ENCODE measurements at places on chromosomes 7 and 10.

DNA sequence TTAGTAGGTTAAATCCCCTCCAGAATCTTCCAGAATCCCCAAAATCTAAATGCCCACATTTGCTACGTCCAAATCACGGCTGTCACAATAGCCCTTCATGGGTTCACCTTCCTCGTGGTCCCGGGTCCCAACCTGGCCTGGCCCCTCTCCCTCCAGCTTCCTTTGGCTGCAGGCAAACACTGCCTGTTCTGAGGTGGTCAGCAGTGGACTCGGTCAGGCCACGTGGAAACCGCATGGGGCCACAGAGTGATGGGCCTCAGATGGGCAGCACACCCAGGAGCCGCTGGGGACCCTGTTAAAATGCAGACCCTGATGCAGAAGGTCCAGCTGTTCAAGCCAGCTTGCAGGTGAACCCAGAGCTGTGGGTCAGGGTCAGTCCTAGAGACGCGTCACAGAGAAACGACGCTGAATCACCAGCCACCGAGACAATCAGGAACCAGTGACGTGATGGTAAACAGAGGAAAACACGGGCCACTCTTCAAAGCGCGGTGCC, 588.6 kb downstream of the DNAJB6 start:
- DNase-seq = peak; percentile 4

DNA sequence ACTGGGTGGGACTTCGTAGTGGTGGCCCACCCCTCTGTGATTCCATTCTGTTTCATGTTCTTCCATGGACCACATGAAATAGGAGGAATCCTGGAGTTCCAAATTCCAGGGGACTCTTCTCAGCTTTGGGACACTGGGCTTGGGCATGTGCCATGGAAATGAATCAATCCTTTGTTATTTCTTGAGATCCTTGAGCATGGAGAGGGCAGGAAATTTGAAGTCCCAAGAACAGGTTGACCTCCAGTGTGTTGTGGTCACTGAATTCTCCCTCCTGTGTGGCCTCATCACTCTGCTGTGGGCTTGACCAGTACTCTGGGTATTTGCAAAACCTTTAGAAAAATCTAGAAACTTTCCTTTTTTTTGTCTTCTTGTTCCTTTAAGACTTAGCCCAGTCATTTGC, 22.7 kb downstream of the TACR2 start:
- DNase-seq = no peak

- no peak for DNase-seq
Observed at GRCh38 chr10:87712913-87713616, 53.4 kb downstream of the PAPSS2 start.

- DNase-seq = no peak
Observed at GRCh38 chr7:38671911-38672905, 41.0 kb upstream of the AMPH start.

- no peak for DNase-seq
Observed at GRCh38 chr10:72275351-72276012, 1.8 kb downstream of the DDIT4 start.

GRCh38 chr10:132535065-132535651, 2.4 kb upstream of the INPP5A start:
- DNase-seq = peak; percentile 18

DNA sequence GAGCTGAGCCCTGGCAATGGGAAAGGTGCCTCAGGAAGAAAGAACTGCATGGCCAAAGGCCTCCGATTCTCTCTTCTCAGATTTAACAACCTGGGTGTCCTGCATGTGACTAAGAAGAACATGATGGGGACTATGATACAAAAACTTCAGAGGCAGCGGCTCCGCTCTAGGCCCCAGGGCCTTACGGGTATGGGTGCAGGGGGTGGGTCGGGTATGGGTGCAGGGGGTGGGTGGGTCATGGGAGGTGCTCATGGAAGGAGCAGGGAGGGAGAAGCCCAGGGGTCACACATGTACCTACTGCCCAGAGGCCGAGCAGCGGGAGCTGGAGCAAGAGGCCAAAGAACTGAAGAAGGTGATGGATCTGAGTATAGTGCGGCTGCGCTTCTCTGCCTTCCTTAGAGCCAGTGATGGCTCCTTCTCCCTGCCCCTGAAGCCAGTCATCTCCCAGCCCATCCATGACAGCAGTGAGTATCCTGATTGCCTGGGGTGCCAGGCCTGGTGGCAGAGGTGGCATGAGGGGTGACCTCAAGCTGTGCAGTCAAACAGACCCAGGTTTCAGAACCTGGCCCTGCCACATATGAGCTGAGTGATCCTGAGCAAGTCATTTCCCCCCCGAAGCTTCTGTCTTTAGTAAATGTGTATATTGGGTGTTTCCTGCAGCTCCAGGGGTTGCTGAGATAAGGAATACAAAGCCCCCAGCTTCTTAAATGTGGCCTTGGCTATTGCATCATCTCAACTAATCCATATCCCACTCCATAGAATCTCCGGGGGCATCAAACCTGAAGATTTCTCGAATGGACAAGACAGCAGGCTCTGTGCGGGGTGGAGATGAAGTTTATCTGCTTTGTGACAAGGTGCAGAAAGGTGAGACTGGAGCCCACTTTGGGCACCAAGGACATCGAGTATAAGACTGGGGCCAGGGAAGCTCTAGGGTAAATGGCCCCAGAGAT, 2.0 kb downstream of the NFKB2 start:
- DNase-seq = no peak

- DNase-seq = no peak
Observed at GRCh38 chr10:111698711-111699110, 484.9 kb downstream of the GPAM start.

GRCh38 chr10:43053825-43054224, 23.0 kb upstream of the RET start:
- DNase-seq = no peak

- no peak for DNase-seq
Observed at GRCh38 chr7:133591704-133592340, 338.9 kb downstream of the EXOC4 start.

DNA sequence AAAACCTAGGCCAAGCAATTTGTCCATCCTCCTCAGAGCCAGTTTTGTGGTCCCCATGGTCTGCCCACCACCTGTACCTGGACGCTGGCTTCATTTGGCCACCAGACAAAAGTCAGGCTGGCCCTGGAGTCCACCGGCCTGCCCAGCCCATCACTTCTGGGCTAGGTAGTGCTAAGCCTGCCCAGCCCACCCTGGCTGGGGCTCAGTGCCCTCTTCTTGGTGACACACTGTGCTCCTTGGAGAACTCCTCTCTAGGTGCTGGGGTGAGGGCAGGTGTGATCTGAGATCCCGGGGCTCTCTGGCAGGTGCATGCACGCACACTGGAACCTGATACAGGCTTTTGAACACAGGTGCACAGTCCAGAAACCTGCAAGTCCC, 1.1 kb downstream of the AIFM2 start:
- DNase-seq = no peak

DNA sequence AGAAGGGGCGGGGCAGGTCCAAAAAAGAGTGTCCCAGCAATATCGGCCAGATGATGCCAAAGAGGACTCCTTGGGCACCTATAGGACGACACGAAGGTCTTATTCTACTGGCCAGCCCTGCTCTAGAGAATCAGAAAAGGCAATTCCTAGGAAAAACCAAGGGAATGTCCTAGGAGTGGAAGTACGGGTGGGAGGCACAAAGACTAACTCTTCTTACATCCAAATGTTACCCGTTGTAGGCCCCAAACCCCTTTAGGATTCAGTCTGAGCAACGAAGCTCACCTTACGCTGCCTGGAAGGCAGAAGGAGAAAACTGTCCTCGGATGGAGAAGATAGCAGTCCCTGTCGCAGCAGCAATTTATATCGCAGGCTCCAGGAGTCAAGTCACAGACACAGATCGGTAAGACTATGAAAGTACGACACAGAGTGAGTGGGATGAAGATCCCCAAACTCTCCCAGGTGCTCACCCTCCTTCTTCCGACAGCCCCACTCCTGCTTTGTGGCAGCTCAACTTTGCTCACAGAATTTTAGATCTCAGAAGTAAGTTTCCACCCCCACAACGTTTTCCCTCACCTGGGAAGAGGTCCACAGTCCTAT, 558 bp downstream of the TCTN3 start:
- DNase-seq = no peak

GRCh38 chr7:101363734-101364374, 1.2 kb downstream of the COL26A1 start:
- DNase-seq = peak; percentile 70

- no peak for DNase-seq
Observed at GRCh38 chr10:35119378-35119777, 7.3 kb upstream of the CREM start.

DNA sequence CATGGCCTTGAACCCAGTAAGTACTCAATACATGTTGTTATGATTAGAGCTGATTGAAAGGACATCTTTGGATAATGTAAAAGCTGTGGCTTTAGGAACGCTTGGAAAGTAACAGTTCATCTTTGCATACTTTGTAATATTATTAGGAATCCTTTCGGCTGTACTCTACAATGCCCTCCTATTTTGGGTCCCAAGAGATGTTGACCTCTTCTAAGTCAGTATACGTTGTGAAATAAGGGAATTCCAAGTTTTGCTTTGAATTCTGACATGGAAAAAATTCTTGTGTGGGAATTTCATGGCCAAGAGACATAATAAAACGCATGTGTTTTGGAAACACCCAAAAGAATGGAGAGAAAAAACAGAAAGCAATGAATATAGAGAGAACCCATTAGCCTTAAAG, 7.7 kb downstream of the AGR3 start:
- DNase-seq = no peak

- DNase-seq = no peak
Observed at GRCh38 chr7:128792471-128793180, 858 bp downstream of the CCDC136 start.

GRCh38 chr7:55242613-55243012, 122.5 kb upstream of the LANCL2 start:
- DNase-seq = no peak

DNA sequence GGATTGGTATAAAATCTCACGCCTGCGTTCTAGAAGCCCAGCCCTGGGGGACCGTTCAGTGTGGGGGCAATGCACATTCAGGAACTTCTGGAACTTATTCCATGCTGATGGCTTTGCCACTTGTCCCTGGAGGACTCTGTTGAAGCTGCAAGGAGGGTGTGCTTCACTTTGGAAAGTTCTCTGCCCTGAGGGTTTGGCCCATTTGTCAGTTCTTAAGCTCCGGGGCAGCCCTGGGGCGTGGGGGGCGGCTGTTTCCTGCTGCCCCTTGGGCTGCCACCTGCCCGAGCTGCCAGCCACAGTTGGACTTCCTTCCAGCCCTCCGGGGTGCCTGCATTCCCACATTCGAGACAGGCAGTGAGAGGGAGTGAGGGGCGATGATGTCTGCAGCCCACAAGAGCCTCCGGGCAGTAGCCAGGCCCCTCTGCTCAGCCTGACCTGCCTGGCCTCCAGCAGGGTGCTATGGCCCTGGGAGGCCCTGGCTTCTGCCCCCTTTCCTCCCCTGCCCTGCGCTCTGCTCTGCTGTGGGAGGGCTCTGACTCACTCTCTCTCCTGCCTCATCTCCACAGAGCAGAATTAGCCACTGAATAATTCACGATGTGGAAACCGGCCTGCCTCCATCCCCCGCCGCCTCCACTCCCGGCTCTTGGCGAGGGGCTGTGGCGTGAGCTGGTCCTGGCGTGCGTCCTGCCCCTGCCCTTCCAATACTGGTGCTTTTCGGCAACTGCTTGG, 1.9 kb downstream of the TTYH3 start:
- peak; percentile 55 for DNase-seq

DNA sequence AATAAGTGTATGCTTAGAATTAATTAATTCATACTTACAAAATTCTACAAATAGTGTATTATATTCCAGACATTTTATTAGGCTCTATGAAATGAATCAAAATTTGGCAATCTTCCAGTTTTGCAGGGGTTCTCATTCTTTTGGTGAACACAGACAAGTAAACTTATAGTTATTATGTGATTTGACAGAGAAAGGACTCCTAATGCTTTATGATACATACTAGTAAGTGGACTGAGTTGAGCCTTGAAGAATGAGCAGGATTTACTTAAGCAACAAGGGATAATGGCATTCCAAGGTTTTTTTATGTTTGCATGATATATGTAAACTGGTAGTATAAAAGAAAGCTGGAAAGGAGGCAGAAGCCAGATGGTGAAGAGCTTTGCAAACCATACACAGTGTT, 145.7 kb upstream of the FERD3L start:
- DNase-seq = no peak

DNA sequence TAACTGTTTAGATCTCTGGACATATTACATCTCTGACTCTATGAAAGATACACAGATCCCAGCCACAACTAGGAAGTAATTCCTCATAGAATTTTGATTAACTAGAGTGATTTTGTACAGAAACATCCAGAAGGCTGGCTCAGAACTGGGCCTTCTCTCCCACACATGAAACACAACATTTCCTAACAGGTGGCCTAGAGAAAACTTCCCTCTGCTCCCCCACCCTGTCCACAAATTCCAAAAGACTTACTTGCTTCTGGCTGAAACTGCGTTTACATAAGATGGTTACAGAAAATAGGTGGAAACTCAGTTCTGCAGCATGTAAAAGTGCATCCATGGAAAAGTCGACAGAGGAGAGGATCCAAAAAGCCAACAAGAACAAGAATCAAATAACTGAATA, 132.9 kb downstream of the FZD1 start:
- no peak for DNase-seq

GRCh38 chr10:99711129-99711719, 20.7 kb downstream of the COX15 start:
- DNase-seq = no peak

- no peak for DNase-seq
Observed at GRCh38 chr7:91457208-91457607, 193.0 kb downstream of the FZD1 start.

DNA sequence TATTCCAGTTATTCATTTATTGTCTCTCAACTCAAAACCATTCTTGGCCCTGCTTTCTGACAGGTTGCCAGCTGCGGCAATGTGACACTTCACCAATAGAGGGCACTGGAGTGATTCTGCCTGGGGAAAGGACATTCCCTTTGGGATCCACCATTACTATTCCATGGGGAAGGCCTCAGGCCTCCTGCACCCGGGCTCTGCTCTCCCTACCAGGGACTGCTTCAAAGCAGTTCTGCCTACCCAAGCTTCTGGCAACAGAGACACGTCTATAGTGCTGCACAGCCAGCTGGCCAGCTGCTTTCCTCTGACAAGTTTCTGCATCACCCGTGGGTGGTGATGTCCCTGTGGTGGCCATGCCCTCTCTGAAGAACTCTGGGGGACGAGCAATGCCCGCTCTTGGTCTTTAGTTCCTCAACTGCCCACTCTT, 163.8 kb downstream of the ELMO1 start:
- peak; percentile 43 for DNase-seq

DNA sequence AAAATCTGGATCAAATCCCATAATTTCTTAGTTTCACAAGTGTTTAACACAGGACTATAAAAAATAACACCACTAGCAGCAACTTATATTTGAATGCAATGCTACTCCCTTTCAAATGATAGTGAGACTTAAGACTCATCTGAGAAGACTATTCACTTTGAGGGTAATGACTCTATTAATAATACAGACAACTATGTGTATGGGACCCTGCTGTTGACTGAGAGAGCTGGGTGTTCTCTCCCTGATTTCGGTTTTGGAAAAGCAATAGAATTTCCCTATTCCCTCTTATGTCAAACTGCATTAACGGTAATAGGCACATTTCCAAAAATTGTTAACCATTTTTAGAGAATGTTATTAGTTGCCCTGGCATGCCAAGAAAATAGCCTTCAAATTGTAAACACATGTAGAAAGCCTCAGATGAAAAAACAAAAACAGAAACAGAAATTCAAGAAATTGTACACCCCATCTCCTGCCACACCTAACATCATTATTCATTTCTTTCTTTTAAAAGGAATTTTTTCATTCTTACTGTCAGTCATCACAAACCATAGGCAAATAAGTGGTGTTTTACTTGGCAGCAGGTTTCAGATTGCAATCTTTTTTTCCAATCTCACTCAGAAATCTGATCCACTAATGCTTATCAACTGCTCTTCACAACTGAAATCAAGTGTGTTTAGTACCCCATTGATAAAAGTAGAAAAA, 153.7 kb downstream of the TFPI2 start:
- no peak for DNase-seq

- DNase-seq = no peak
Observed at GRCh38 chr7:152848026-152848425, 88.5 kb downstream of the ACTR3B start.

Measured in activated CD8-positive, alpha-beta memory T cell treated with anti-CD3 and anti-CD28 coated beads, Interleukin-2, amount 50 U/mL, for 4 hours (primary cell).